ENCODE measurements at places on chromosomes 3 and 15. TPM values are rescaled to one million over a fixed set of nuclear protein-coding genes. Genes with fewer than 3 reads are reported as not detected.

DNA sequence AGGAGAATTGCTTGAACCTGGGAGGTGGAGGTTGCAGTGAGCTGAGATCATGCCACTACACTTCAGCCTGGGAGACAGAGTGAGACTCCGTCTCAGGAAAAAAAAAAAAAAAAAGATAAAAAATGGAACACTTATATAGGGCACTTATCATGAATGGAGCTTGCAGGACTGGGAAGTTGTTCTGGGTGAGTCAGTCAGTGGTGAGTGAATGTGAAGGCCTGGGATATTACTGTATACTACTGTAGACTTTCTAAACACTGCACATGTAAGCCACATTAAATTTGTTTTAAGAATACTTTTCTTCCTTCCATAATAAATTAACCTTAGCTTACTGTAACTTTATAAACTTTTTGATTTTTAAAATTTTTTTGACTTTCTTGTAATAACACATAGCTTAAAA, 59.8 kb downstream of the SFMBT1 start:
- no peaks in the 10 kb centered on the region for H3K36me3 ChIP-seq
- H3K4me3 ChIP-seq = no peak overlapping the region
- no peak for DNase-seq
- no peak overlapping the region for H3K27ac ChIP-seq
- H3K27me3 ChIP-seq = no peaks in the 10 kb centered on the region
- peaks cover 11% of the 10 kb centered on the region for H3K4me1 ChIP-seq

Gene FXR1
- 55.0 TPM for total RNA-seq

Gene PLA2G4E
- not detected for total RNA-seq

Gene GOLGA8J
- total RNA-seq = not detected
